ENCODE measurements at places on chromosomes 6 and 20. TPM values are rescaled to one million over a fixed set of nuclear protein-coding genes. Genes with fewer than 3 reads are reported as not detected.

GRCh38 chr6:37352384-37352783 lies 1.4 kb upstream of the RNF8 start:
- no peak for DNase-seq

The NINL gene
- polyA plus RNA-seq, result 0.15 TPM

- DNase-seq, result no peak
These were observed 164.1 kb upstream of the PDE10A start for GRCh38 chr6:165827190-165827518.

DNA sequence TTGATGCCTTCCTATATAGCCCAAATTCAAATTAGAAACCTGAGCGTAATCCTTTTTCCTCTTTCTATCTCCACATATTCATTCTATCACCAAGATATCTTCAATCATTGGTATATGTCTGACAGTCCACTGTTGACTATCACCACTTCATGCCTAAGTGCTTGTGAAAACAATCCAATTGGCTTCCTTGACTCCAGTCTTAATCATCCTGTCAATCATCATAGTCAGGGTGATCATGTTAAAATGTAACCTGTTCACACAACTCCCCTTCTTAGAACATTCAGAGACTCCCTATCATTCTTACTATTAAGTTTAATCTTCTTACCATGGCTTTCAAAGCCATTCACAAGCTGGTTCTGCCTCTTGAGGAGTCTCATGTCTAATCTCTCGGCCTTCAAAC lies 616.7 kb downstream of the PHF3 start:
- DNase-seq, result no peak

GRCh38 chr6:75397656-75398465 lies 95.7 kb downstream of the FILIP1 start:
- DNase-seq, result no peak

- DNase-seq, result peak; percentile 53
These were observed 710 bp downstream of the BTBD9 start for GRCh38 chr6:38638941-38639497.

GRCh38 chr6:22801831-22802230 lies 232.5 kb downstream of the HDGFL1 start:
- no peak for DNase-seq

The RPS21 gene
- 799 TPM for polyA plus RNA-seq

- no peak for DNase-seq
These were observed 17.8 kb upstream of the MYT1 start for GRCh38 chr20:64146301-64146935.

DNA sequence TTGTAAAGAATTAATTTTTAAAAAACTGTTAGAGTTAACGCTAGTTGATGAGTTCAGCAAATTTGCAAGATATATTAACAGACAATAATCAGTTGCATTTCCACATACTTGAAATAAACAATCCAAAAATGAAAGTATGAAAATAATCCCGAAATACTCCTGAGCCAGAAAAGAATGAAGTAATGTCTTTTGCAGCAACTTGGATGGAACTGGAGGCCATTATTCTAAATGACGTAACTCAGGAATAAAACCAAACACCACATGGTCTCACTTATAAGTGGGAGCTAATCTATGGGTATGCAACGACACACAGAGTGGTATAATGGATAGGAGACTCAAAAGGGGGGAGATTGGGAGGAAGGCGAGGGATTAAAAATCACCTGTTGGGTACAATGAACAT lies 872.9 kb upstream of the GJE1 start:
- DNase-seq, result no peak

The SIGLEC1 gene
- 25.0 TPM for polyA plus RNA-seq

- no peak for DNase-seq
These were observed 9.3 kb upstream of the C2 start for GRCh38 chr6:31918069-31918720.

DNA sequence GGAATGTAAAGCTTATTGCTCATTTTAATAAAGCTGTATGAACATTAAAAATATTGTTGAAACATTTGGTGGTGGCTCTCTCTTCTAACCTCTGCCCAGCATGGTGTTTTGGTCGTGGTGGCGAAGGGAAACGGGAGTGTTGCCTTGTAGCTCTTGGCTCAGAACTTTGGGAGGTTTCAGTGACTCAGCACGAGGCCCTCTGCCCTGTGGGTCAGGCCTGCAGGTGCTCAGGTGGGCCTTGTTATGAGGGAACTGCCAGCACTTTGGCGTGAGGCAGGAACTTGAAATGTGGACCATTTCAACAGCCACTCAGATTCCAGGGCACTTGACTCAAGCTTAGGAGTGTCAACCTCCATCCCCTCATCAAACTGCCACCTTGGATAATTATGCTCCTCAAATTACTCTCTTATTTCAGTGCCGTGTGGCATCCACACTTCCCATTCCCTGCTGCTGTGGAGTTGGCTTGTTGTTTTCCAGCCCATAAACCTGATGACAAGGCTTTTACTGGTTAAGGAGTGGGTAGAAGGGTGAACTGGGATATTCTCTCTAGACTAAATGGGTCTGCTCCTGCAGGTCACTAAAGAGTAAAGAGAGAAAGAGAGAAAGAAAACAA lies 36.3 kb downstream of the PRDM1 start:
- no peak for DNase-seq

DNA sequence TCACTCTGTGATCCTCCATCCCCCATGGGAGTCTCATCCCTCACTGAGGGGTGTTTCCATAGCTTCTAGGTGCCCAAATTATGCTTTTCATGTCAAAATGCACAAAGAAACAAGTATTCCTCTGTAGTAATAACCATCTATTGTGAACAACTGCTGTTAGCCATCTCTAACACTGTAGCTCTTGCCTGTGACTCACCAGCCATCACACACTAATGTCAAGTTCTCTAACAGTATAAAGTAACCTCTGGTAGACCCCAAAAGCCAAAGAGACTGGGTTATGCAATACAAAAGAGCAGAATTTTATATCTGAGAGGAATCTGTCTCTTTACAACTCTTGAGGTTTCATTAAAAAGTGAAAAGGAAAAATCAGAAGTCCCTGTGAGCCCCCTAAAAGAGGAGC lies 25.4 kb upstream of the IYD start:
- no peak for DNase-seq

All from CD14-positive monocyte (primary cell).